Activated CD4-positive, CD25-positive, alpha-beta regulatory T cell treated with anti-CD3 and anti-CD28 coated beads, Interleukin-2, amount 50 U/mL, for 24 hours (primary cell): ENCODE measurements at places on chromosomes 16 and 17.

GRCh38 chr17:70208825-70209555, 39.7 kb downstream of the KCNJ2 start:
- ATAC-seq = no peak

- no peak for ATAC-seq
Measured at GRCh38 chr17:47712330-47713023, 18.5 kb downstream of the TBKBP1 start.

GRCh38 chr16:8686879-8687278, 12.5 kb downstream of the ABAT start:
- ATAC-seq = no peak

- no peak for ATAC-seq
Measured at GRCh38 chr17:74633326-74633725, 9.8 kb upstream of the CD300E start.

- no peak for ATAC-seq
Measured at GRCh38 chr16:78998879-78999278, 601.7 kb downstream of the MAF start.

DNA sequence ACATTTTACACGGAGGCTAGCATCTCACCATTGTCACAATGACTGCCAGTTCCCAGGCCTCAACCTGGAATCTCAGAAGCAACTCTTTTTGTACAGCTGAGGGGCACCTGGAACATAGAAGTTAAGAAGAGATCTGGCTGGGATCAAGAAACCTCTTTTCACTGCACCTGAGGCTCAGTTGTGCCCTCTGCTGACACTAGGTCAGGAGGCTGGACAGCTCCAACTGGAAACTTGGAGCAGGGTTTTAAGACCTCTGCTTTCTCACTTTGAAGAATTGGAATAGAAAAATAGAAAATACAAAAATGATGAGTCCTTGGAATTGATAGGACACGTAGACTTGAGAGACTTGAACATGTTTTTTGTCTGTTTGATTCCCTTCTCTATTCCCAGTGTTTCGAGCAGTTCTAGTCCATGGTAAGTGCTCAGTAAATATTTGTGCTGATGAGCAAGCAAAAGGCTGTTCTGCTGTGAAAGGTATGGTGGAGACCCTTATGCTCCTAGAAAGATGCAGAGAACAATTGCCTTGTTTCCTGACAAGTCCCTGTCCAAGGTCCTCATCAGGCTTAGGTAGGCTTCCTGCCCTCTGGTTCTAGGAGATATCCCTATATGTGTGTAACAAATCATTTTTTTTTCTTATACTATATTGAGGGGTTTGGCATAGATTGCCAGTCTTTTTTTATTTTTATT, 13.6 kb upstream of the PPM1D start:
- no peak for ATAC-seq

DNA sequence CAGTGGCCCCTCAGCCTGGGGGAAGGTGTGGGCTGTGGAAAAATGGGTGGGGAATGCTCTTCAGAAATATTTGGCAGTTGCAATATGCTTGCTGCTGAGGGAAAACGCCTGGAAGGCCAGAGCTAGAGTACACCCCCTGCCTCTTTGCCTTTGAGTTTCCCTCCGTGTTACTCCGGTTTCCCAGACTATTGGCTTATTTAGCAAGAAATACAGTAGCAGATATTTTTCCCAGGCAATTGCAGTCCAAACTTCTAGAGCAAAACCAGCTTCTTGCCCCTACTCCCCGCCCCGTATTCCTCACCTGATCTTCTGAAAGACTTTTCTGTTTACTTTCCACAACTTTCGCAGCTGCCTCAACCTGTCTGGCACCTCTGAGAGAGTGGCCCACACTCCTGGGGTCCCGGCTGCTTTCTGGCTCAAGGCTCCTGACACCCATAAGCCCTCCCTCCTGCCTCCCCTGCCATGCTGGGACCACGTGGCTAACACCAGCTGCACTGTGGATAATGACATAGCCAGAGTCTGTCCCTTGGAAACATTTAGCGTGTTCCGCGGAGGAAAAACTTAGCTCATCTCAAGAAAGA, 45.8 kb upstream of the HELZ start:
- no peak for ATAC-seq

GRCh38 chr17:11644265-11645212, 46.3 kb downstream of the DNAH9 start:
- peak; percentile 41 for ATAC-seq

- ATAC-seq = no peak
Measured at GRCh38 chr17:61325382-61326073, 74.1 kb upstream of the TBX2 start.

- ATAC-seq = no peak
Measured at GRCh38 chr17:50211249-50212120, 10.1 kb upstream of the COL1A1 start.

DNA sequence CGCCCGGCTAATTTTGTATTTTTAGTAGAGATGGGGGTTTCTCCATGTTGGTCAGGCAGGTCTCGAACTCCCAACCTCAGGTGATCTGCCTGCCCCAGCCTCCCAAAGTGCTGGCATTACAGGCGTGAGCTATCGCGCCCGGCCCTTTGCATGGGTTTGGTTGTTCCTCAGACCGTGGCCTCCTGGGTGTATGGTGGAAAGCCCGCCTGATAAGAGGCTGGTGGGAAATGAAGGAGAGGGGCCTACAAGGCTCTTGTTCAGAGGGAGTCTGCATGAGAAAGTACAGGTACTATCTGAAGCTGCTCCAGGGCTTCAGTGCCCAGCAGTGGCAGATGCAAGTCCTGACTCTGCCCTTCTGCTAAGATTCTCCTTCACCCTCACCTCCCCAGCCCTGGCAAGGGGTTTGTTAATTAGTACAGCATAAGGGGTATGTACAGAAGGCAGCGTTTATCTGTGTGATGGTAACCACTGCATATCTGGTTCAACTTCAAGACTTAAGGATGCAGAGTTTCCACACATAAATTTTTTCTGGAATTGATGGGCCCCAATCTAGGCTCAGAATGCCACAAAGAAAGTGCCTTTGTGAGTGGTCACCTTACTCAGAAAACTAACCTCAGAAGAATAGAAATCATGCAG, 24.2 kb downstream of the GRB7 start:
- peak; percentile 5 for ATAC-seq

GRCh38 chr16:27108826-27109665, 42.3 kb downstream of the C16orf82 start:
- no peak for ATAC-seq

DNA sequence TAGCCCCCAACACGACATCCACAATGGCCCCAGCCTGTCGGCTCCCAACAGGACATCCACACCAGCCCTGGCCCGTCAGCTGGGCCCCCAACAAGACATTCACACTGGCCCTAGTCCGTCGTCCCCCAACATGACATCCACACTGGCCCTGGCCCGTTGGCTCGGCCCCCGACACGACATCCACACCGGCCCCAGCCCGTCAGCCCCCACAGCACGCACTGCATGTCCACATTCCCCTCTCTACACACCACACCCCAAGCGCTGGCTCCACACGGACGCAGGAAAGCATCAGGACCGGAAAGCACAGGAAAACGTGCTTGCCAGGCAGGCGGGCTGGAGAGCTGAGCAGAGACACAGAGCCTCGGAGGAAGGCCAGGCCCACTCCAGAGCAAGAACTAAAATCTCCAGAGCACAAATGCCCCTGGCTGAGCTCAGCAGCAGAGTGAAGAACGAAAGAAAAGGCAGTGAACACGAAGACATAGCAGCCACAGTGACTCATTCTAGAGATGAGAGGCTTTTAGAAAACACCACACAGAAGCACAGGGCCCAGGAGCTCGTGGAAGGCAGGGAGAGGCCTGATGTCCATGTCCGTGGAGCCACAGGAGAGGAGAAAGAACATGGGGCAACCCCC, 50.6 kb downstream of the LMF1 start:
- ATAC-seq = no peak

- no peak for ATAC-seq
Measured at GRCh38 chr16:57373117-57373947, 1.0 kb downstream of the CX3CL1 start.

DNA sequence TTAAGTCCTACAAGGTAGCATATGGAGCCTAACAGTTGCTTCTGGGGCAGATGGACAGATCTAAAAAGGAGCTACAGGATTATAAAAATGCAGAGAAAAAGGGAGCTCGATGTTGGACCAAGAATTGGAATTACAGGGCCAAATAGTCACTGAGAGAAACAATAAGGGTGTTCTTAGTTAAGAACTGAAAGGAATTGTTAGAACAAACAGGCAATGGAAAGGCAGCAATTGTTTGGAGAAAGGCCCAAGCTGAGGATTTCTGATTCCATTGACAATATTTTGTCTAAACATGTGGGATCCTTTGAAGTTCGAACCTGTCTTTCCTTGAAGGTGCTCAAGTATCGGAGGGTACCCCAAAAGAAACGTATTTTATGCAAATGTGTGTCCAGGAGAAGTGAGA, 513.6 kb upstream of the CDH8 start:
- ATAC-seq = no peak

GRCh38 chr17:48541577-48542113, 3.3 kb downstream of the HOXB2 start:
- ATAC-seq = peak; percentile 39

- ATAC-seq = no peak
Measured at GRCh38 chr17:35146214-35146833, 1.3 kb upstream of the UNC45B start.

GRCh38 chr17:2241823-2242222, 61.8 kb downstream of the SMG6 start:
- ATAC-seq = no peak

DNA sequence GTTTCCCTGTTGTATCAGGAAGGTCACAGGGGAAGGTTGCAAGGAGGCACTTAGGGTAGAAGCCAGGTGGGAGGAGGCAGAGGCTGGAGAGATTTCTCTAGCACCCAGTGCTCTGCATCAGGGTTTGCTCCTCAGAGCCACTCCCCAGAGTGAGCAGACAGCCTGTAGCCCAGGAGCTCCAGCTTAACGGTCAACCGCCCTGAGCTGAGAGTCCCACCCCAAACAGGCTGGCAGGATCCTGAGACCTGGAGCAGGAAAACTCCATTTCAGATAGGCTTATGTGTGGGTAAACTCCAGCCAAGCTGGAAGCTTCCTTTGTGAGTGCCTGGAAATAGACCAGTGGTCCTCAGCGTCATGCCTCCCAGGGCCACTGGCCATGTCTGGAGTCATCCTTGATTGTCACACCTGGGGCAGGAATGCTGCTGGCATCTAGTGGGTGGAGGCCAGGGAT, 37.9 kb downstream of the MPRIP start:
- ATAC-seq = no peak

GRCh38 chr17:39450051-39450450, 1.0 kb downstream of the MED1 start:
- ATAC-seq = no peak
